ENCODE measurements at places on chromosomes 6 and 20. TPM values are rescaled to one million over a fixed set of nuclear protein-coding genes. Genes with fewer than 3 reads are reported as not detected.

DNA sequence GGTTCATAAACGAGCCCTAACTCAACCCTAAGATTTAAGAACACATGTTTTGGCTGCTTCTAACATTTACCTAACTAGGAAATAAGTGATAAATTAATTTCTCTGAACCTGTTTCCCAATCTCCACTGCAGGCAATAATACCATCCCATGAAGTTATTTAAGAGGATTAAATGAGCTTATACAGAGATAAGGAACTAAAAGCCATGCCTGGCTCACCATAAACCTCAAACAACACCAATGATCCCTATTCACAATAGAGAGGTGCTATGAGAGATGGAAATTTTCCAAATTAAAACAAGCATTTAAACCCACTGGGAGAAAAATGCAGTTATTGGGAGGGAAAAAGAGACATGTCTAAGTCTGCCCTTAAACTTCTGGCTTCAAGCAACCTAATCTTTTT is 33.9 kb upstream of the KLHL31 start:
- no peaks in the 10 kb centered on the region for H3K36me3 ChIP-seq
- DNase-seq, result no peak
- H3K4me3 ChIP-seq, result no peak overlapping the region
- H3K27ac ChIP-seq, result no peak overlapping the region
- no peaks in the 10 kb centered on the region for H3K27me3 ChIP-seq

Gene BIRC7
- total RNA-seq, result not detected

- DNase-seq, result no peak
- no peaks in the 10 kb centered on the region for H3K27me3 ChIP-seq
- H3K4me3 ChIP-seq, result no peak overlapping the region
These were observed 127.4 kb upstream of the ARMC2 start for GRCh38 chr6:108720827-108721226.

- no peak overlapping the region for H3K4me3 ChIP-seq
- no peak for DNase-seq
- H3K36me3 ChIP-seq, result no peaks in the 10 kb centered on the region
- no peaks in the 10 kb centered on the region for H3K27me3 ChIP-seq
These were observed 33.0 kb downstream of the RNF146 start for GRCh38 chr6:127299522-127300240.

GRCh38 chr20:58908221-58908620 is 55.7 kb downstream of the GNAS start:
- no peak overlapping the region for H3K27ac ChIP-seq
- no peaks in the 10 kb centered on the region for H3K27me3 ChIP-seq
- peaks cover 35% of the 10 kb centered on the region for H3K4me1 ChIP-seq
- no peak overlapping the region for H3K4me3 ChIP-seq

GRCh38 chr6:36755435-36756348 is 58.1 kb downstream of the RAB44 start:
- no peak overlapping the region for H3K4me3 ChIP-seq
- H3K4me1 ChIP-seq, result peaks cover 11% of the 10 kb centered on the region
- no peak overlapping the region for H3K27ac ChIP-seq
- H3K36me3 ChIP-seq, result no peaks in the 10 kb centered on the region
- no peak for DNase-seq

Gene TBX18
- 2.0 TPM for total RNA-seq

GRCh38 chr20:32789896-32790750 is 27.9 kb downstream of the DNMT3B start:
- H3K4me1 ChIP-seq, result no peaks in the 10 kb centered on the region
- H3K27me3 ChIP-seq, result no peaks in the 10 kb centered on the region
- DNase-seq, result peak; percentile 73
- H3K4me3 ChIP-seq, result no peak overlapping the region

Gene BANF2
- 4.0 TPM for total RNA-seq

Gene LY6G6C
- total RNA-seq, result not detected

- H3K4me1 ChIP-seq, result no peaks in the 10 kb centered on the region
- H3K27me3 ChIP-seq, result no peaks in the 10 kb centered on the region
- no peak overlapping the region for H3K4me3 ChIP-seq
These were observed 754.8 kb downstream of the QKI start for GRCh38 chr6:164169355-164169754.

DNA sequence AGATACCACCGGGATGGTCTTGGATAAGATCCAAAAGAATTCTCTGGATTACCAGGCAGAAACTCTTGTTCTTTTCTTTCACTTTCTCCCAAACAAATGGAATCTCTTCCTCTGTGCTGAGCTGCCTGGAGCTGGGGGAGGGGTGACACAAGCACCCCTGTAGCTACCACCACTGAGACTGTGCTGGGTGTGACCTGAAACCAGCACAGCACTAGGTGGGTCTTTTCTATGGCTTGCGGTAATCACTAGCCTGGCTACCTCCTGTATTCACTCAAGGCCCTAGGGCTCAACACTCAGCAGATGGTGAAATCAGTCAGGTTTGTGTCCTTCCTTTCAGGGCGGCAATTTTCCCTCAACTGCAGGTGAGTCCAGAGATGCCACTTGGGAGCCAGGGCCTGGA is 122.4 kb upstream of the CENPW start:
- H3K4me3 ChIP-seq, result no peak overlapping the region
- no peaks in the 10 kb centered on the region for H3K36me3 ChIP-seq
- no peaks in the 10 kb centered on the region for H3K27me3 ChIP-seq
- no peaks in the 10 kb centered on the region for H3K4me1 ChIP-seq
- no peak for DNase-seq

Gene MUC21
- total RNA-seq, result not detected

DNA sequence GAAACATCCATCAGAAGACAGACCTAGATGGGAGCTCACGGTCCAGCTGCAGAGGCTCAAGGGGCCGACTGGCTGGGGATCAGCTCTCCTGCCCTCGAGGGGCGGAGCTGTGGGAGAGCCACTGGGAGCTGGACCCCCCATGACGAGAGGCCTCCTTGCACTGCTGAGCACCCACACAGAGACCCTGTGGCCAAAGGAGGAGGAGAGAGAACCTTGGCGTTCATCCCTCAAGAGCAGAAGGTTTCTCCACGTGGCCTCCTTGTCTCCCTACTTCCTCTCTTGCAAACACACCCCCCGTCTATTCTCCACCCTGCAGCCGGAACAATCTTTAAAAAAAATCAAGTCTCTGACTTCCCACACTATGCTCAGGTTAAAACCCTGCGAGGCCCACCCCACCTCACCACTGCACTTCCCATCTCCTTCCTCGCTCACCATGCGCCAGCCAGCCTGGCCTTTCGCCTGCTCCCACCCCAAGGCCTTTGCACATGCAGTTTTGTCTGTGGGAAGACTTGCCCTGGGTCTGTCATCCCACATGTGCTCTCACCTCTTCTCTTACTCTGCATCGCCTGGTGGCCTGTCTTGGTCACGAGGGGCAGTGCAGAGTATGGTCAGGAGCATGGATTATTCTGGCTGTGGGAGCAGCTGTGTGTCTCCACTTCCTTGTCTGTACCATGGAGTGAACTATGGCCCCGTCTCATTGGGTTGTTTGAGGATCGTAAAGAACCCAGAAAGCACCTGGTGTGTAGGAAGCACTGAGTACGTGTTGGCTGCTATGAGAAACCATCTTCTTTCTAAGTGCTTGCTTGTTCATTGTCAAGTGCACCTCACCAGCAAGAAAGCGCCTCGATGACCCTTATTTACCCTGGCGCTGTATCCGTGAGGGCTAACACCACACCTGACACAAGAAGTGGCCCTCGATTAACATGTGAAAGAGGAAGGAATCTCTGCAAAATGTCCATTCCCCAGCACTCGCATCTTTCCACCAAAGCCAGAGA is 32.9 kb downstream of the PMEPA1 start:
- H3K27ac ChIP-seq, result no peak overlapping the region
- no peaks in the 10 kb centered on the region for H3K27me3 ChIP-seq
- H3K36me3 ChIP-seq, result no peaks in the 10 kb centered on the region
- H3K4me3 ChIP-seq, result no peak overlapping the region

DNA sequence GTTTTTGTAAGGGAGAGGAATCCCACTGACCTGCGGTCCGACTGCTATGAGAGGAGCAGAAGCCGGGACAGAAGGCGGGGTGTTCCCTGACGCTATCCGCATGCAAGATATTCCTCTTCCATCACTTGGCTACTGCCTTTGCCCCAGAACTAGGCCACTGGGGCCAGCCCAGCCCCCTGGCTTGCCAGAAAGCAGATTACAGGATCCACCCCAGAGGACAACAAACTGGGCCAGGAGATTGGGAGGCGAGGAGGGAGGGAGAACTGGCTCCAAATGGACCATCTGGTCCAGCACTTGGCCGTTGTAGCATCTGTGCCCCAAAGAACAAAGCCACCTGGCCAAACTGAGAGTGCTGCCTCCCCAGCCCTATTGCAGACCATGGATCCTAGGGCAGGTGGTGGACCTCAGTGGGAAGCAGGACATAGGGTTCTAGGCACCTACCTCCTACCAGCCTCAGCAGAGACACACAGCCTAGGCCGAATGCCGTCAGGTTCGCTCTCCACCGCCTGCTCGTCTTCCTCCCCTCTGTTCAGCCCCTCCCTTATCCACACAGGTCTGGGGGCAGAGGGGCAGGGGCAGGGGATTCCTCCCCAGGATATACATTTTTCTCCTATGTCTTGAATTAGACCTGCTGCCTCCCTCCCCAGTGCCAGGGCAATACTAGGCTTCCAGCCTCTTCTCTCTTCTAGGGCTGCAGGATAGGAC is 4.0 kb downstream of the MDGA1 start:
- peaks cover 27% of the 10 kb centered on the region for H3K4me1 ChIP-seq
- H3K4me3 ChIP-seq, result no peak overlapping the region
- no peaks in the 10 kb centered on the region for H3K36me3 ChIP-seq
- no peak for DNase-seq
- peaks cover 15% of the 10 kb centered on the region for H3K27me3 ChIP-seq

- no peaks in the 10 kb centered on the region for H3K27me3 ChIP-seq
- H3K27ac ChIP-seq, result no peak overlapping the region
- no peaks in the 10 kb centered on the region for H3K36me3 ChIP-seq
These were observed 78.6 kb upstream of the RIPOR2 start for GRCh38 chr6:25014369-25014768.

Gene CPXM1
- 2.3 TPM for total RNA-seq

- DNase-seq, result no peak
- H3K27me3 ChIP-seq, result no peaks in the 10 kb centered on the region
- no peaks in the 10 kb centered on the region for H3K36me3 ChIP-seq
- H3K4me3 ChIP-seq, result no peak overlapping the region
- no peaks in the 10 kb centered on the region for H3K4me1 ChIP-seq
These were observed 22.4 kb upstream of the HACE1 start for GRCh38 chr6:104881964-104882668.

- no peaks in the 10 kb centered on the region for H3K4me1 ChIP-seq
- no peak for DNase-seq
- H3K27me3 ChIP-seq, result no peaks in the 10 kb centered on the region
These were observed 258.3 kb upstream of the TCF21 start for GRCh38 chr6:133630651-133631050.

Gene BEND6
- not detected for total RNA-seq

Gene GLP1R
- 6.9 TPM for total RNA-seq
